ENCODE measurements at places on chromosomes 7 and 10.

DNA sequence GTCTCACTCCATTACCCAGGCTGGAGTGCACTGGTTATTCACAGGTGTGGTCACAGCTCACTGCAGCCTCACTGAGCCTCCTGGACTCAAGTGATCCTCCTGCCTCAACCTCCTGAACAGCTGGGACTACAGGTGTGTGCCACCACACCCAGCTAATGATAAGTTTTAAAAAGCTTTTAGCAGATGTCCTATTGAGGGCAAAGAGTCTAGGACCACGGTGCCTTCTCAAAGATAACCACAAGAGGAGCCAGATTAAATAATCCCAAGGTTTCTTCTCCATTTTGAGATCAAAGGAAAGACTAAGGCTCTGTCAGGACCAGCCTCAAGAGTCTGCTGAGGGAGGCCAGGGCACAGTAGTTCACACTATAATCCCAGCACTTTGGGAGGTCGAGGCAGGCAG is 4.7 kb downstream of the ATP5MF start:
- no peak for DNase-seq

- no peak for DNase-seq
Measured at GRCh38 chr7:87316097-87316700, 29.3 kb upstream of the CROT start.

DNA sequence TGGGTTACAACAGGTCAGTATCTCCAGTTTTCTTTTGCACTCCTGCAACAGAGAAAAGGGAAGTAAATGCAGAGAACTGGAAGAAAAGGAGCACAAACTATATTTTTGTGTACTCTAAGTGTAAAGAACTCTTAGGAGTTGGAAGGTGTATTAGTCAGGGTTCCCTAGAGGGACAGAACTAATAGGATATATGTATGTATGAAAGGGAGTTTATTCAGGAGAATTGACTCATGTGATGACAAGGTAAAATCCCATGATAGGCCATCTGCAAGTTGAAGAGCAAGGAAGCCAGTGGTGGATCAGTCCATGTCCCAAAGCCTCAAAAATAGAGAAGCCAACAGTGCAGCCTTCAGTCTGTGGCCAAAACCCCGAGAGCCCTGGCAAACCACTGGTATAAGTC is 22.6 kb upstream of the RAB18 start:
- no peak for DNase-seq

DNA sequence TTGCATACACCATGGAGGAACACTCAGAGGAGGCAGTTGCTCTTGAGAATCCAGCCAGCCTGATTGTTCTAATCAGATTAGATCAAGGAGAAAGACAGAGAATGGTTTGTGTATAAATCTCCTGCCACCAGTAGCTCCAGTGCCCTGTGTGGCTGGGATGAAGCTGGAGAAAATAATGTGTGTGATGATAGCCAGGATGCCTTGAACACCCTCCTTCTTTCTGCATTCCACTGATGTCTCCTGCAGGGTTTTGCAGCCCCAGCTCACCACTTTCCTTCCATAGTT is 614.7 kb upstream of the FOXK1 start:
- no peak for DNase-seq

DNA sequence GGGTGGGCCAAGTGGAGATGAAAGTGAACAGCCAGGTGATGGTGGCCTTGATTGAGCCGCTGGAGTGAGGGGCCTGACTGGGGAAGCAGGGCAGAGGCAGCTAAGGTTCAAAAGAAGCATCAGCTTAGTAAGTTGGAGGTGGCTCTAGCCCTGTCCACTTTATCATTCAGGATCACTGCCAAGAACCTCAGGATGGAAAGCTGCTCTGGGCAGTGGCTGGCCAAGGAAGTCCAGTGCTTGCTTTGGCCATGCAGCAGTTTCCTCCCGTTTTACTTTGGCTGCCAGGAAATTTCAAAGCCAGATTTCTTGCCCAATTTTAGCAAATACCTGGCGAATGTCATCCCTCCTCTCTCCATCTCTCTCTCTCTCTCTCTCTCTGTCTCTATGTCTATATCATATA is 384.9 kb downstream of the PLXNA4 start:
- DNase-seq, result no peak

GRCh38 chr10:43854007-43854406 is 205.3 kb upstream of the ZNF32 start:
- no peak for DNase-seq

DNA sequence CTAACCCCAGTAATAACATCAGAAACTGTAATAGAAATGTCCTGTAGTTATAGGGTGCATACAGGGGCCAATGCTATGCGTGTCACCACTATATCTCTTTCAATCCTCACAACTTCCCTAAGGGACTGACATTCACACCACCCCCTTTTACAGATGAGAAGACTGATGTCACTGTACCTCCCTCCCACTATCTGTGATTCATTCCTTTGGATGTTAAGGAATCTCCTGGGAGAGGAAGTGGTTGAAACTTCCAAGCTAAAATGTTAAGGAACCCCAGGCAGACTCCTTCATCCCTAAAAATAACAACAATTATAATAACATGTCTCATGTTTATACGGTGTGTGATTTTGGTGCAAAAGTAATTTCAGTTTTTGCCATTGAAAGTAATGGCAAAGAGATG is 5.4 kb downstream of the COL13A1 start:
- no peak for DNase-seq

- DNase-seq, result no peak
Measured at GRCh38 chr10:95236068-95236903, 42.2 kb downstream of the ACSM6 start.

- DNase-seq, result no peak
Measured at GRCh38 chr7:32072397-32072796, 2.2 kb upstream of the PDE1C start.

DNA sequence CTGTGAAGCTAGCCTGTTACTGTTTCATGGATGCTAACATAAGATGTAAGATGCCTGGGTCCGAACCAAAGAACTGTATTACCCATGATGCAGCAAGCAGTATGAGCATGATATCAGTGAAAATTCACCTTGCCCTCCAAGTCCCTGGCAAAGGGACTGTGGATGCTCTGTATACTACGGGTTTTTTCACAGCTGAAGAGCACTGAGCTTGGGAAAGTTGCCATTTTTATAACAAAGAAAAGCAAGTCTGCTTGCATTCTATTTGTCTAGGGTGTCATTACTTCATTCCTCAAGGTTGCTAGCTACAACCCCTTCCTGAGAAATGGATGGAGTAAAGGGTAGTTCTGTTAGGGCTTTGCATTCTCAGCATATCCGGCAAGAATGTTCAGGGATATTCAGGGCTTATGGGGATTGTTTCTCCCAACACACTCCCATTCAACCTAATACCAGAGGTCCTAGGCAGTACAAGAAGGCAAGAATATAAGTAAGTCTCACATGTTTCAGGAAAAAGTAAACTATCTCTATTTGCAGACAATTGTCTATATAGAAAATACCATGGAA is 5.1 kb upstream of the GPR22 start:
- DNase-seq, result no peak

- no peak for DNase-seq
Measured at GRCh38 chr7:74284781-74285259, 4.4 kb upstream of the CLIP2 start.

DNA sequence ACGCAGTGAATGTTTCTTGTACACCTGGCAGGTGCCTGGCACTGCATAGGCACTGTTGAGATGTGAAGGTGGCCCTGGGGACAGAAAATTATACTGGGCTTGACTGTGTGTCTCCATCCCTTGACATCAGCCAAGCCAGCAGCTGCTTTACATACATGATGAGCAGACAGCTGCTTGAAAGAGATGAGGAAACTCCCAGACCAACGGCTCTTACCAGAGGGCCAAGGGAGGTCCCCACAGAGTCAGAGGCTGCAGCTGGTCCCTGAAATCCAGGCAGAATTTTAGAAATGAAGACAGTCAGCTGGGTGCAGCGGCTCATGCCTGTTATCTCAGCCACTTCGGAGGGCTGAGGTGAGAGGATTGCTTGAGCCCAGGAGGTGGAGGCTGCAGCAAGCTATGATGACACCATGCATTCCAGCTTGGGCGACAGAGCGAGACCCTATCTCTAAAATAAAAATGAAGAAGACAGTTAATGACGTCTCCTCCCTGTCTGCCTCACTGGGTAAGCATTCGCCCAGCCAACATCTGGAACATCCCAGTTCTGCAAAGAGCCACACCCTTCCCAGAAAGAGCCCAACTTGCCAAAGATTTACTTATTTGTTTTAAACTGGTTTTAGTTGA is 17.6 kb downstream of the LIMK1 start:
- no peak for DNase-seq

DNA sequence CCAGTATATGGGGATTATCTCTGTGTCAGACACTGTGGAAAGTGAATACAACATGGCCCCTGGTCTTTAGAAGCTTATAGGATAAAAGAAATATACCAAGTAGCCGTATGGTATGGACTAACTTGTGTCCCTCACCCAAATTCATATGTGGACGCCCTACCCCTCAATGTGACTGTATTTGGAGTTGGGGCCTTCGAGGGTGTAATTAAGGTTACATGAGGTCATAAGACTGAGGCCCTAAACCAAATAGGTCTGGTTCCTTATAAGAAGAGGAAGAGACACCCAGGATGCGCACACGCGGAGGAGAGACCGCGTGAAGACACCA is 36.3 kb downstream of the ASB13 start:
- no peak for DNase-seq

GRCh38 chr10:107496594-107496993 is 332.1 kb upstream of the SORCS1 start:
- no peak for DNase-seq

GRCh38 chr10:64537928-64538327 is 1016.7 kb downstream of the REEP3 start:
- DNase-seq, result no peak

GRCh38 chr10:127435246-127435645 is 113.9 kb upstream of the NPS start:
- DNase-seq, result no peak

DNA sequence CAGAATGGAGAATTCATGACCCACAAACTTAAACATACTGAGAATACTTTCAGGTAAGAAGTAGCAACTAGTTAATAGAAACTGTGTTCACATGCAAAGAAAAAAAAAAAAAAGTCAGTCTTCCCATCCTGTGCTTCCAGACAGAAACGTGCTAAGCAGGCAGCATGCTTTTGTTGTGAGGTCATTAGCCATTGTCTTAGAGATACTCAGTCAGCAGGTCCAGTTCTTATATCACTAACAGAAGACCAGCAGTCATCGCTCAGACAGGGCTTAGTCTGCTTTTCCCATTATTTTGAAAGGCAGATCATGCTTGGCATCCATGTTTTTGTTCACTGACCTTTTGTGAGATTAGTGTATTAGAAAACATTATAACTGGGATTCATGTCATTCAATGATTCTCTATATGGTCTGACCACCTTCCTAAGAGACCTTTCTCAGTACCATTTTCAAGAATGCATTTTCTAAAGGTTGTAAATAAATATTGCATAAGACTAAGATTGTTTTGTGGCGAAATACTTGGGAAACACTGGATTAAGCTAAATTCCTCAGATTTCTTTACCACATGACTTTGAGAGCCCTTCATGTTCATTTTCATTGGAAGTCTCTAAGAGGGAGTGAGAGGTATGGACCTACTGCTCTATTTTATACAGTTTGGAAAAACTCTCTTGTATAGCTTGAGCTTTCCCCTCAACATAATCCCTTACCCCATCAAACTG is 45.0 kb upstream of the AGBL3 start:
- DNase-seq, result no peak

GRCh38 chr7:131103997-131104396 is 223.7 kb upstream of the MKLN1 start:
- DNase-seq, result no peak

- DNase-seq, result no peak
Measured at GRCh38 chr7:76513817-76514799, 3.8 kb downstream of the UPK3B start.

- peak; percentile 75 for DNase-seq
Measured at GRCh38 chr7:100015232-100016214, at the start of gene ZKSCAN1. Gene ZKSCAN1 (plus strand): TSS chr7:100015596. CDS start chr7:100023507, 7,911 bp downstream.

DNA sequence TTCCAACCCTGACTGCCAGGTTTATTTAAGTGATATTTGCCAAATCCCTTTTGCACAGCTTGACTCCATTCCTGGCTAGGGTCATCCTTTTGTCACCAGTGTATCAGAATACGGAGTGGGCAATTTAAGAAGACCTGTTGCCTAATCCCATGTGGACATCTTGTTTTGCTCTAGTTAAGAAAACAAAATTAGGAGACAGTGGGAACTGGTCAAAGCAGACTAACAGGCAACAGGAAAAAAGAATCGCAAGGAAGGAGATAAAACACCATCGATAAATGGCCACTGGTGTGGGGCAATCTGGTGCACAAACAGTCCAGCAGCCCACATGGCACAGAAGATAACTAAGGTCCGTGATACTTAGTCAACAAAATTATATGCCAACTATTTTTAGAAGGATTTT is 21.4 kb downstream of the KDM7A start:
- DNase-seq, result no peak

GRCh38 chr7:107712025-107712424 is 31.9 kb upstream of the CBLL1 start:
- no peak for DNase-seq

GRCh38 chr7:53521638-53522184 is 486.3 kb downstream of the POM121L12 start:
- no peak for DNase-seq

GRCh38 chr10:3868271-3868664 is 83.3 kb upstream of the KLF6 start:
- DNase-seq, result no peak

DNA sequence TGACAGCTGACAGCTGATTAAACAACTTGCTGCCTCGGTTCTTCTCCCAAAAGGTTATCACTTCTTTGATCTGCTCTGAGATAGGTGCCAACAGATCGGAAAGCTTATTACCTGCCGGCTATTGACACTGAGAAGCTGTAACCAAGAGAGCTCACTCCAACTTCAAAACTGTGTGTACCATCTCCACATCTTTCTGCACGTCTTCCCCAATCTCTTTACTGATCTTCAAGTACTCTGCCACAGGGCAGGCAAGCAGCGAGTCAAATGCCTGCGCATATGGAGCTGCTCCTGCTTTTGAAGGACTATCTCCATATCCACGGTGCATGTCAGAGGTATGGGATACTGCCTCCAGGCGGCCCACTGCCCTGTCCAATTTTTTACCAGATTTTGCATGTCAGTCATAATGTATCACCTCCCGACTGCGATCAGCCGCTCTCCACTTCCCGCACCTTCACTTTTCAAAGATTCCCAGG is 352 bp upstream of the ZNF485 start:
- DNase-seq, result no peak

DNA sequence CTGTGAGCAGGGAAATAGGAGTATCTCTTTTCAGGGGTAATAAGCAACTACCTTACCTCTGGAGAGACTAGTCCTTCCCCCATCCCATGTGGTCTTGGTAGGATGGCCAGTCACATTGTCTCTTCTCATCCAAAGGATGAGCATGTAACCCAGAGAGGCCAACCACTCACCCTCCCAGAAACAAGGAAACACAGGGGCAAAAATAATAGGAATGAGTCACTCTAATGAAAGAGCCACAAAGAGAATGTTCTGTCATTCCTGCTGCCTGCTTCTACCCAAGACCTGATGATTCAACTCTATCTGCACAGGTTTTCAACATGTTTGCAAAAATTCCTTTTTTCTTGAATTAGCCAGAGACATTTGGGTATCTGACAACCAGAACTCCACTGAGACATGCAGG is 99.3 kb upstream of the NFE2L3 start:
- DNase-seq, result no peak

Data from neural crest cell (in vitro differentiated cells).